ENCODE measurements at places on chromosomes 7 and 10.

GRCh38 chr10:14681305-14681704 is 93.4 kb downstream of the FAM107B start:
- no peak for DNase-seq

DNA sequence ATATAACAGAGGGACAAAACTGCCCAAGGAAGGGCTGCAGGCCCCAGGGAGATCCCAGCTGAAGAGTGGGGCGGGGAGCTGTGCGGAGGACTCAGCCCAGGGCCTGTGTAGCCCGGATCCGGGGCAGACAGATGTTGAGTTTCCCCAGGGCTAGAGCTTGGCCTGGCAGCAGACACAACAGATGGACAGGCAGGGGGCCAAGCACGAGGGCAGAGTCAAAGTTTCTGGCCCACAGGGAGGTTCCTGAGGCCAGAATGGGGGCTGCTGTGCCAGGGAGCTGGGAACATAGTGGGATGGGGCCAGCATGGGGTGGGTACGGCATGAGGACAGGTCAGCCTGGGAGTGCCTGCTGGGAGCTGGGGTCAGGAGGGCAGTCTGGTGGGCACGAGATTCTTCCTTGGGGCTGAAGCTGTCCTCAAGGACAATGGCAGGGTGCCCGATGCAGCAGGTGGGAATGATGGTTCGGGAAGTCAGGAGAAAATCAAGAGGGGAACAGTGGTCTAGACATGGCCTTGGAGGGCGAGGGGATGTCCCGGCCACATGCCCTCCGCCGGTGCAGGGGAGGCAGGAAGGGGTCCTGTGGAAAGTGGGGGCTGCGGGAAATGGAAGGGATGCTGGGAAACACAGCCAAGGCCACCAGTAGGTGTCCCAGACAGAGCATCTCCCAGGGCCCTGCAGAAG is 519.1 kb upstream of the FOXK1 start:
- no peak for DNase-seq

GRCh38 chr7:158804335-158804734 is 25.0 kb downstream of the ESYT2 start:
- DNase-seq = peak; percentile 50

GRCh38 chr7:130342701-130343380 is 1.8 kb upstream of the CPA5 start:
- DNase-seq = no peak

DNA sequence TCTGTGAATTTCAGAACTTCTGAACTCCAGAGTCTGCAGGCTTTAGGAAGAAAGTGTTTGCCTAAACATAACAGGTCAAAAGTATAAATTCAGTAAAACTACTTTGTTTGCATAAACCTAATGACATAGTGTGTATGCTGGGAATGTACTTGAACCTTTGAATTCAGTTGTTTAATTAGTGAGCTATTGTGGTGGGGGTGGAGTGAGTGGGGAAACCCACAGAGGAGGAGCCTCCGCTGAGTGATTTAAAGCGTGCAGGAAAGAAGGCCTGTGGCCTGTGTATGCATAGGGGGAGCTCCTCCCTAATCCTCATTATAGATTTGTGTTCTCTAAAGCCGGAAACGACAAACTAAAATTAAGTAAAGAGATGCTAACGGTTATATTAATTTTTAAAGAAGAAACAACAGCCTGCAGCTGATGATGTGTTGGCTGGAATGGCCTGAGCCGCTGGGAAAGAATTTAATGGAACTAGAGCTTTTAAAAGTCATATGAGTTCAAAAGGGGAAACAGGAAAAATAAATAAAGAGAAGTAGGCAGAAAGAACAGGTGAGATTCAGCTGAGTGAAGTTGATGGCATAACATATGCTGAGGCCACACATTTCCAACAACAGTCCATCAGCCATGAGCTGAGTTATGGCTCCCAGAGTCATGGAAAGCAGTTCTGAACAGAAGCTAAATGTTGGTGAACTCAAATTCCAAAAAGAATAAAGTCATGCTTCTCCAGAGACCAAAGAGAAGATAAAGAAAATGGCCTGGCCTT is 595.0 kb downstream of the GRM8 start:
- DNase-seq = no peak

DNA sequence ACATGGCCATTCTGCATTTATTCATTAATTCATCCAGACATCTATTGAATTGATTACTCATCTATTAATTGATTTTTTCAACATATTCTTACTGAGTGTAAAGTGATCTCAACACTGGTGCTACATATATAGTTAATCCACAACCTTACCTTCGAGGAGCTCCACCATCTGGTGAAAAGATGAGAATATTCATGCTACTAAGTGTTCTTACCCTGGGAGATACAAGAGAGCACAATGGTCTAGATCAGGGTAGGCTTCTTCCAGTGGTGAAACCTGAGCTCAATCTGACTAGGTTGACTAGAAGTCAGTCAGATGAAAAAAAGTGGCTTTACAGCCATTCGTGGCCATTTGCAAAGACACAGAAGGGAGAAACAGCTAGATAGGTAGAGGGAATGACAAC is 507.4 kb downstream of the ANKRD7 start:
- no peak for DNase-seq

DNA sequence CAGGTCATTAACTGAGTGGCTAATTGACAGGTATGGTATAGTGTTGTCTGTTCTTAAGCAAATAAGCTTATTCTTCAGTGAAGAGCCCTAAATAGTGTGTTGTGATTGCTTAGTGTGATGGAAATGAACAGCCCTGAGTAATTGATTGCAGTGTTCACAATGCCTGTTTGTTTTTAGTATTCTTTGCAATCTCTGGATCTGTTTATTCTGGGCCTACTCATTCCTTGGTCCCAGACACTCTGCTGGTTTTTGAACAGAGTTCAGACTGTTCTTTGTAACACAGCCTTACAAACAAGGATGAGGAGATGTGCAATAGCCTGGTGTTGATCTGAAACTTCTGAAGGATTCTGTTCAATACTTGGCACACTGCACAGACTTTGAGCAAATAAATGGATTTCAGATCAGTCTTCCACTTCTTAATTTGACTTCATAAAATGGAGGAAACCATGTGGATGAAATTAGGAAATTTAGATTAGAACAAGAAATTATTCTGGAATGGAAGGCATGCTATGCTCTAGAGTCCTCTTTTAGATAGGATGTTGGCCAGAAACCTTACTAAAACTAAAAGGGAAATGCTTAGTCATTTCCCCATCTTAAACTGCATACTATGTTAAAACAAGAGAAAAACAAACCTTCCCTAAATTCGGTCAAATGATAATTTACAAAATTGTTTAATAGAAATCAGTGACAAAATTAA is 444.2 kb upstream of the SEMA3D start:
- DNase-seq = no peak

DNA sequence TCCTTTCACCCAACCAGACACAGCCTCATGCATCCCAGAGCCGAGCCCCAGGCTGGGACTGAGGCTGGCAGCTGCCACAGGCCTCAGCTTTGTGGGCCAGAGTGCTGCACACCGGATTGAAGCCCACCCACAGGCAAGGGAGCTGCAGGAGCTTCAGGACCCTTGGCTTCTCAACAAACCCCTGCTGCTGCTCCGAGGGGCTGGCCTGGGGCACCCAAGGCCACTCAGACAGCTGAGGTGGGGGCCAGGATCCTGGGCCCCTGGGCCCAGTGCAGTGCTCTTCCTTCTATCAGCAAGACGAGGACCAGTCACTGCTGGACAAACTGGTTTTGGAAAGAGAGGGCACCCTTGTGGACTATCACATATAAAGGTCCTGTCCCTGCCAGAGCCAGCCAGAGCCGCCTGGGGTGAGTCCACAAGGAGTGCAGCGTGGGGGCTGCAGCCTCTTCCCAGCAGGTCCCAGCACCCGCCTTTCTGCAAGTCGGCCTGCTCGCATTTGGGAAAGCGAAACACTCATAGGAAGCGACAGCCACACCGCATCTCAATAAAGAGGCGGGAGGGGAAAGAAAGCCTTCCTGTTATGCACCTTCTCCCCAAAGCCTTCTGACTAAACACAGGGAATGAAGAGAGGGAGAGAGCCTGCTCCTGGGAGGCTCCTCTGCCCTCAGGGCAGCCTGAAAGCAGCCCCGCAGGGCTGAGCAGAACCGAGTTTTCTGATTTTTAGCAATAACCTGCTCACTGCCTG is 9.5 kb upstream of the TCERG1L start:
- no peak for DNase-seq

DNA sequence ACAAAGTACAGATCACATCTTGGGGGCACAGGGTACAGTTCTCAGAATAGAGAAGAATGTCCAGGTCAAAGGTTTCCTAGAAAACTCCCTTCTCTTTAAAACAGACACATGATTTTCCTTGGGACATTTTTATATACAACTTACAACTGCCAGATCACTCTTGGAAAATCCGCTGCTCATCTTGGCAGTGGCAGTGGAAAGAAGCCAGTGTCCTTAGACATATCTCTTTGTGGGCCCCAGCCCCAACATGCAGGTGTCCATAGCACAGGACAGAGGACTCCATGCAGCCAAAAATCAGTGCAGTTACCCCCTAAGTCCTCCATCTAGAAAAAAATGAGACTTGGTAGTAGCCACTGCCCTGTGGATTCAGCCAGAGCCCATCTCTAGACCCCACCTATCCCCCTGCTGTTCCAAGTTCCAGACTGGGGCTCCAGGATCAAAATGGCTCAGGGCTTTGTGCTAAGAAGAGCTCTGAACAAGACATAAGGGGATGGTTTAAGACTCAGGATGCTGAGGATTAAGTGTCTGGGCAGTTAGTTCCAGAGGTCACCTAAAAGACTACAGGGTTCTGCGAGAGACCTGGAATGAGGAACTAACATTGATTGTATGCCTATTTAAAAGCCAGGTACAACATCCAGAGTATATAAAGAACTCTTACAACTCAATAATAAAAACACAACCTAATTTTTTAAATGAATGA is 34.4 kb downstream of the HIPK2 start:
- DNase-seq = no peak

DNA sequence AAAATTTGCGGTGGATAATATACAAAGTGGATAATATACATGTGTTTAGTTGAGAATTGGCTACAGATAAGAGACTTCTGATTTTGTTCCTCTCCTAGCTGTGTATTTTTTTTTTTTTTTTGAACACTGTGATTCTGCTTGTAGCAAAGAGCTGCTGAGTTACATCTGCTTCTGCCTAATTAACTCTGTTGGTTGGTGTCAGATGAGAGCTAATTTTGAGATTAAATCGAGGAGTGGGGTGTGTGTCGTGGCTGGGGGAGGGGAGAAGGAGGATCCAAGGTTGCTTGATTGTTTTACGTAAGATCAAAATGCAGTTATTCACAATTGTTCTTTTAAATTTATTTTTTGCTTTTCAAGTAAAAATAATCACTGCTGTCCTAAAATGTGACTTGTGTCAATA is 11.3 kb downstream of the KAT6B start:
- no peak for DNase-seq

DNA sequence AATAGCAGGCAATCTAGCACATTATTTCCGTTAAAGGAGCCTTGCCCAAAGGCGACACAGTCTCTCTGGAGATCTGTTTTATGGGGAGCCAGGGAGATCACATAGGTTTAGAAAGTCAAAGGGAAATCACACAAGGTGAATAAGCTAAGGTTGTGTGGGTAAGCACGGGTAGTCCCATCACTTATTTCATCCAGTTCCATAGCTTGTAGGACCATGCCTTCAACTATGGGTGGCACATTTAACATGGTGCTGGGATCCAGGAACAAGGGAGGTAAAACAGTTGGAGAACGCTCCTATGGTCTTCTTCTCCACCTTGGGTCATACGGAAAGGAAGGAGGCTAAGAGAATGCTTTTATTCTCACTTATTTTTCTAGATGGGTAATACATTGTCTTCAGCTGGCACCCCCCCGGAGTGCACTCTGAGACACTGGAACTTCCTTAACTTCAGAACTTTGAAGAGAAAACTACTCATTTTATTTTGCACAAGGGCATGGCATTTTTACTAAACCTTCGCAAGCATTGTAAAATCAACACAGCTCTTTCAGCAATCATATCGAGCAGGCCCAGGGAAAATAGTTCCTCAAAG is 435.4 kb downstream of the KIF20B start:
- no peak for DNase-seq

GRCh38 chr7:105840981-105841749 is 35.2 kb downstream of the ATXN7L1 start:
- DNase-seq = no peak

DNA sequence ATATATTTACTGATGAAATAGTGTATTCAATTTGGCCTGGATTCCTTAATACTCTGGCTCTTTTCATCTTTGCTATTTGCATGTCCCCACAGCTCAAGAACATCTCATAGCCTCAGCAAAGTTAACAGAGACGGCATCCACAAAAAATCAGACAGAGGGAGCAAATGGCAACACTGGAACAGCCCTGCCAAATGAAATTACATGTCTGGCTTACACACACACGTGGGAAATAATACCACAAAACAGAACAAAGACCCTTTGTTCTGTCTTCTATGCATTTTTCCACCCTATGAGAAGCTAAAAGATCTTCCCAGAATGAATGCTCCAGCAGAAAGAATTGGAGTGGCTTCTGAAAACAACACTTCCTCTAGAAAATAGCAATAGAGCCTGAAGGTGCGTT is 139.5 kb downstream of the ALOX5 start:
- DNase-seq = no peak

- peak; percentile 19 for DNase-seq
Measured at GRCh38 chr7:130242198-130243014, 24.3 kb upstream of the CPA2 start.

DNA sequence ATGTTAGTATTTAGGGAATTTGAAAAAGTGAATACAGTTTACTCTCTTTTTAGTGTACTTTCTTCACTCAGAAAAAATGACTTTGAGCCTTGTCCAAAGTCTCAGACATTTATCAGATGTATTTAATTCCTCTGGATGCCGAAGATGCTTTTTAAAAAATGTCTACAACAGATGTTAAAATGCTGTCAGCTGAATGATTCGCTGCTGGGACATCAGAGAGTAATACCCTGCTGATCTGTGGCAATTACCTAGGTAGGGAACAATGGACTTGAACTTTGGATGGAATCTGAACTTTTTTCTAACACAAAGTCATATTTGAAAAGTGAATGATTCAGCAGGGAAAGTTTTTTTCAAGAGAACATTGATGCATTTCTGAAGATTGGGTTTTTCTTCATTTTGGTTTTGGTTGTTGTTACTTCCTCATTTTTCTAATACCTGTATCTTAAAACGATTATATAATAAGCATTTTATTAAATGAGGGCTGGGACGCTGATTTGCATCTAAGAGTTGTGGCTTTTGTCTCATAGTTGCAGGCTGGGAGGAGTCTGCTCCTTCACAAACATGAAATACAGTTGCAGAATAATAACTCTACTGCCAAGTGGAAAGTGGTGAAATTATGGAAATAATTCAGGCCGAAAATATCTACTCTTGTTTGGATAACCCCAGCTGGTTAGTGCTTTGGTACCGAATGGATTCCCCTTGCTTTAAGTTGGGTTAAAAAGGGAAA is 98.0 kb downstream of the SPAG6 start:
- no peak for DNase-seq

- no peak for DNase-seq
Measured at GRCh38 chr10:12235116-12235694, 39.2 kb downstream of the CDC123 start.

GRCh38 chr10:100364735-100365391 is 17.8 kb downstream of the SCD start:
- no peak for DNase-seq

- DNase-seq = peak; percentile 97
Measured at GRCh38 chr10:72331575-72332422, 22.9 kb downstream of the DNAJB12 start.

- no peak for DNase-seq
Measured at GRCh38 chr7:137953665-137954470, 48.0 kb downstream of the CREB3L2 start.

GRCh38 chr10:65294329-65294728 is 1631.5 kb upstream of the LRRTM3 start:
- DNase-seq = no peak

Data from CD4-positive, alpha-beta T cell treated with Interleukin-15 for 1 hour (primary cell).